ENCODE measurements at places on chromosomes 5 and 9.

DNA sequence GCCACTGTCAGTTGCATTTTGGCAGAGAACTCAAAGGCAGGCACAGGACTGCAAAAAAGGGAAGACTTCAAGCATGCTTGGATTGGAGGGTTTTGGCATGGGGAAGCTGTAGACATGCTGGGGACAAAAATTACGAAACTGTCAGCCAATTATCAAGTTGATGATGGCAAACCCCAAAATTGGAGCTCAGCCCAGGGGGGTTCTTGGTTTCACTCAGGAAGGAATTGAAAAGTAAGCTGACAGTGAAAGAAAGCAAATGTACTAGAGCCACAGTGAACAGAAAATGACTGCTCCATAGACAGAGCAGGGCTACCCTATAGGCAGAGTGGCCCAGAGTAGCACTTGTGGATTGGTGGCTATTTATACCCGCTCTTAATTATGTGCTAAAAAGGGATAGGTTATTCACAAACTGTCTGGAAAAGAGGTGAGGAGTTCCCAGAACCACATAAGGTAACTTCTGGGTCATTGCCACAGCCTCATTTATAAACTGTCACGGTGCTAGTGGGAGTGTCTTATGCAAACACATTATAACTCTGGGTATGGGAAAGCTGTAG lies 14.6 kb upstream of the CFAP95 start:
- DNase-seq = no peak

GRCh38 chr9:35414889-35415288 lies 75.0 kb upstream of the RUSC2 start:
- no peak for DNase-seq

DNA sequence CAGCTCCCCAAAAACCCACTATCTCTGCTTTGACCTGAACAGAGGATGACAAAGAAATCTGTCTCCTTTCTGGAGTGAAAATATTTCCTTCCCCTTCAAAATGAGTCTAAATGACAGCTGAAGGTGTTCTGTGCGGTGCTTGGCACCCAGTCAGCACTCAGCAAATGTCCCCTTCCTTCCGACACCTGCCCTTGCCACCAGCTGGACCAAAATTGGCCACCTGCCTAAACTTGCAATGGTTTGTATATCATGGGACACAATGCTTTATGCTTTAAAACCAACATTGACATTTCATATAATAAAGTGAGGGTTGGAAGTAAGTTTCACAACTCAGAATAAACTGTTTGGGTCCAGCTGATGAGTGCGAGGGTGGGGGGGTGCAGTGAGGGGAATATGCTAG lies 7.5 kb upstream of the TTC1 start:
- DNase-seq = no peak

DNA sequence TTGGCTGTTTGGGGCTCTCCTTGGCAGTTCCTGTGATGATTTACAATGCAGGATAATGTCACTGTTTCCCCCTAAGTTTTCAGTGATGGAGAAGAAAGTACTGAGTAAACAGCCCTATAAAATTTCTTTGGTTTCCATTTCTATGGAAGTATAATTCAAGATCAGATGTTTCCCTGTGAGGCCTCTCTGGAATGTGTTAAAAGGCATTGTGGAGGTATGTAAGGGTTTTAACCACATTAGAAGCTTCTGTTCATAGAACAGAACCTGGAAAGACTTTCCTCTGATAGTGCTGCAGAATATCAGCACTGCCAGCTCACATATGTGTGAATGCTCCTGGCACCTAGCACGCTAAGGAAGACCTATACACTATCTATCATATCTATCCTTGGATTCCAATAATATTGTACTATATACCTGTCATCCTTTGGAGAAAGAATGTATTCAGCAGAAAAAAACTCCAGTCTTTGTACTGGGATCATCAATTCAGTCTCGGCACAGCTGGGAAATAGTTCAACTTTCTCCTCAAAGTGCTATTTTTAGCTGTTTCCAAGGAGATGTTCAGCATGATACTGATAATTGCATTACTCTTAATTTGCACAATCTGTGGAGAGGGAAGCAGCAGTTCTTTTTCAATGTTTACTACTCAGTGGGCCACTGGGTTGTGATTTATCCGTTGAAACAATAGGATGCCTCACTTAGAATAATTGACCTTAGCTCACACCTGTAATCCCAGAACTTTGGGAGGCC lies 21.9 kb downstream of the TTC1 start:
- DNase-seq = no peak

DNA sequence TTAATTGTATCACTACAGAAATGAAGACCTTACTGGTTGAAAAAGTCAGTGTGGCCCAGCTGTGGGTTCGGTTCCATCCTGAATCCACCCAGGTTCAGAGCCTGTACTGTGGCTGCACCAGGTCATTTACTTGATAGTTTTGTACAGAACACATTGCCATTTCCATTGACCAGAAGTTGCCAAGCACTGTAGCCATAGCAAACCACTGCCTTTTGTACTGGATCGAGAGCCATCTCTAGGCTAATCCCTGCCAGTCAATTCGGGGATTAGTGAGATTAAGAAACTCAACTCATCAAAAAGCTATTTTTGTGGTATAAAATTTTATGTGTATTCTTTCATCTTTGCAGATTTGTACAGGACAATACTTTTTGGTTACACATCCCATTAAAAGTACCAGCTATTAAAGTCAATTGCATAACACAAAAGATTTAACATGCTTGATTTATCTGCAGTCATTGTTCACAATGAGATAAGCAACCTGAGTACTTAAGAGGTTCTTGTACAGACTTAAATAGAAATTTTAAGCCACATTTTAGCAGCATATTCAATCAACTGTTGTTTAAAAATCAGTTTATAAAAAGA lies 108.5 kb upstream of the OTULINL start:
- no peak for DNase-seq

Data from stimulated activated CD8-positive, alpha-beta memory T cell treated with anti-CD3 and anti-CD28 coated beads, Interleukin-2, amount 100 ng/mL, for 1 hour (primary cell).